Activated CD4-positive, CD25-positive, alpha-beta regulatory T cell (primary cell): ENCODE measurements at places on chromosomes 16 and 17.

DNA sequence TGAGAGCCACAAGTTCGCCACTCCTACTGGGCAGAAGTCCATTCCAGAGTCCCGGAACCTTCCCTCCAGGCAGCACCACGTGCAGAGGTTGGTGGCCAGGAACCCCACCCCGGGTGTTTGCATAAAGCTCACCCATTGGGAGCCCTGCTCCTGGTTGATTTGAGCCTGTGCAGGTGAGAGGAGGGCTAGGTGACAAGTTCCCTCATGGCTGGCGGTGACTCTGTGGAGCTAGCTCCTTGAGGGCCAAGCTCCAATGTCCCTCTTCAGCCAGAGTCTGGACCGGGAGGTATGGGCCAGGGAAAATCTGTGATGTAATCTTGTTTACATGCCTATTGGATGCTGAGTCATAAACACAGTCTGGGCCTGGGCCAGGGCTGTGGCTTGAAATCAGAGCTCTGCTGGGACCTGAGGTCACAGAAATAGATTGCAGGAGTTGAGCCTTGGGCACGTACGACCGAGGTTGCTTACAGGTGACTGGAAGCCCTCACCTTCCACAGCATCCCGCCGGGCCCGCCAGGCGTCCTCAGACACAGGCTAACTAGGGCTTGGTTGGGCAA is 118.9 kb downstream of the AATF start:
- no peak for DNase-seq

DNA sequence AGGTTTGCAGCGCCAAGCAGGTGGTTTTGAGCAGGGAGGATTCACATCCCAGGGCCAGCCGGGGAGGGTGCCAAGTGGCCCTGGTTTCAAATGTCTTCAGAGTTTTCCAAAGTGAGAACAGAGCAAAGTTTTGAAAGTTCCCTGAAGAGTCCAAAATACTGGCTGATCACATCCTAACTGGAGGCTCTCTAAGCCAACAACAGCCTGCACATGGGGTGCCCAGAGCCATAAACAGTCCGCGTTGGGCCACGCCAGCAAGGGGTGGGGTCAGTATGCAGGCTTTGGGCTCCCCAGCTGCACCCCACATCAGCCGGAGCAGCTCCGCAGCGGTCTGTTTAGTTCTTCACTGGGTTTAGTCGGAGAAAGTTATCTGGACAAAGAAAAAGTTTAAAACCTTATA is 150.9 kb downstream of the C16orf95 start:
- DNase-seq, result no peak

GRCh38 chr17:61337290-61337689 is 62.4 kb upstream of the TBX2 start:
- DNase-seq, result no peak

- DNase-seq, result no peak
These were observed 215.5 kb upstream of the RPL38 start for GRCh38 chr17:73987845-73988509.

GRCh38 chr17:61495161-61495857 is 43.1 kb downstream of the TBX4 start:
- no peak for DNase-seq

GRCh38 chr16:47072158-47072557 is 71.6 kb downstream of the NETO2 start:
- DNase-seq, result no peak

- DNase-seq, result peak; percentile 53
These were observed 742 bp downstream of the PFN1 start for GRCh38 chr17:4947411-4948165.

- no peak for DNase-seq
These were observed 54.0 kb downstream of the PGS1 start for GRCh38 chr17:78432226-78433012.

DNA sequence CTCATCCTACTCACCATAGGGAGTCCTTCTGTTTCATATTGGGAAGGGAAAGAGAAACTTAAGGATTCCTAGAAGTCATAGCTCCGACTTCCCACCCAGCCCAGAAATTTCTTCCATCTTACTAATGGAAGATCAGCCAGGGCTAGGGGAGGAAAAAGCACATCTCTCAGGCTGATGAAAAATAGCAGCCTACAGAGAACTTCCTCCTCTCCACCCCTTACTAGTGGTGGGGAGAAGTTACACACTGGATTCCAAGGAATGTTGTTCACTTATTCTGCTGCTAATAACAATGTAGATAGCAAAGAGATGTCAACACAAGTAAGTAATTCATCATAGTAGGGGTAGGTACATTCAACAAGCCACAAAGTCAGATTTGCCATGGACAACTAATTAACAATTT is 94.4 kb downstream of the SPACA3 start:
- no peak for DNase-seq

DNA sequence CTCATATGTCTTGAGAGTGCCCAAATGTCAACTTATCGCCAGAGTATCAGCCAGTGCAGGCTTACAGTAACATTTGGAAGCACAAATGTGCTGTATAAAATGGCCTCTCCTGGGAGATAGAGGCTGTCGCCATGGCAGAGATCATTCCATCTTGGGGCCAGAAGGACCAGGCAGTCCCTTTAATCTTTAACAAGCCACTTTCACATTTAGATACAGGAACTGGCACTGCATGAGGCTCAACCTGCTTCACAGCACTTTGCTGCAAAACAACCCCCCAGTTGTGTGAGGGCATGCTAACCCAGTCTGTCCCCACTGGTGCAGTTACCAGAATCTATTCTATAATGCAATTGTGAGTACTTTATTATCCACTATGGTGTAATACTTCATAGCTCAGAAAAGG is 4.7 kb upstream of the RFFL start:
- DNase-seq, result no peak

GRCh38 chr17:71883845-71884244 is 237.0 kb upstream of the SOX9 start:
- DNase-seq, result no peak

DNA sequence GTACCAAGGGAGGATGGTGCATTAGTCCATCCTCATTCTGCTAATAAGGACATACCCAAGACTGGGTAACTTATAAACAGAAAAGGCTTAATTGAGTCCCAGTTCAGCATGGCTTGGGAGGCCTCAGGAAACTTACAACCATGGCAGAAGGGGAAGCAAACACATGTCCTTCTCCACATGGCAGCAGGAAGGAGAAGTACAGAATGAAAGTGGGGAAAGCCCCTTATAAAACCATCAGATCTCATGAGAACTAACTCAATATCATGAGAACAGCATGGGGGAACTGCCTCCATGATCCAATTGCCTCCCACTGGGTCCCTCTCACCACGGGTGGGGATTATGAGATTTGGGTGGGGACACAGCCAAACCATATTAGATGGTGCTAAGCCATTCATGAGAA is 84.5 kb downstream of the SEC14L1 start:
- DNase-seq, result no peak

- DNase-seq, result no peak
These were observed 888 bp downstream of the ACSM5 start for GRCh38 chr16:20410121-20410723.

- no peak for DNase-seq
These were observed 488 bp downstream of the HOXB9 start for GRCh38 chr17:48625495-48626244.

DNA sequence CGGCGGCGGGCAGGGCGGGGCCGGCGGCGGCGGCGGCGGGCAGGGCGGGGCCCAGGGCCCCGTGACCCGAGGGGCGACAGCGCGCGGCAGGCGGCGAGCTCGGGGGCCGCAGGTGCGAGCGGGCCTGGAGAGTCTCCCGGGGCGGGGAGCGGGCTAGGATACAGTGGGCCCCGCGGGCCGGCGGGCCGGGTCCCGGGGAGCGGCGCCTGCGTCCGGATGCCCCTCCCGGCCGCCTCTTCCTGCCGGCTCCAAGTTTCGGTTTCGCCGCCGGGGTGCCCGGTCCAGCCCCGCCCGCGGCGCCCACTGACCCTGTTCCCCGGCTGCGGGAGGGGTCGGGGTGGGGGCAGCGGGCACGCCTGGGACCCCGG is at the start of gene RNF213:
Gene RNF213, plus strand, starts transcription at position 62 of the 368 bp plus-strand sequence. CDS start 2,830 bp downstream, outside the sequence.
- DNase-seq, result peak; percentile 27
